ENCODE measurements at places on chromosomes 6 and 20. TPM values are rescaled to one million over a fixed set of nuclear protein-coding genes. Genes with fewer than 3 reads are reported as not detected.

ZSCAN26 gene
- polyA plus RNA-seq = 18.7 TPM

TRIM31 gene
- polyA plus RNA-seq = not detected

NRM gene
- polyA plus RNA-seq = 0.53 TPM

FAM110A gene
- 0.30 TPM for polyA plus RNA-seq

CYP21A2 gene
- 0.20 TPM for polyA plus RNA-seq

SLC17A5 gene
- 7.6 TPM for polyA plus RNA-seq

LTB gene
- polyA plus RNA-seq = not detected

PHACTR3 gene
- 15.5 TPM for polyA plus RNA-seq

ULBP3 gene
- polyA plus RNA-seq = not detected

COL21A1 gene
- 7.7 TPM for polyA plus RNA-seq

SIRPB1 gene
- polyA plus RNA-seq = 5.8 TPM

CNKSR3 gene
- 0.63 TPM for polyA plus RNA-seq

RGS17 gene
- polyA plus RNA-seq = 5.8 TPM

PGC gene
- polyA plus RNA-seq = not detected

SLC13A3 gene
- polyA plus RNA-seq = 0.78 TPM

DEF6 gene
- polyA plus RNA-seq = 0.66 TPM

INSM1 gene
- polyA plus RNA-seq = 0.11 TPM

Measured in Purkinje cell (primary cell).